Activated CD4-positive, alpha-beta T cell treated with anti-CD3 and anti-CD28 coated beads, Interleukin-2, amount 50 U/mL, for 1 hour (primary cell): ENCODE measurements at places on chromosomes 2 and 18.

- DNase-seq, result no peak
Measured at GRCh38 chr18:50822756-50823155, 2.9 kb upstream of the MRO start.

- DNase-seq, result no peak
Measured at GRCh38 chr2:51960841-51961335, 929.0 kb upstream of the NRXN1 start.

- no peak for DNase-seq
Measured at GRCh38 chr18:47953471-47953931, 23.0 kb upstream of the SMAD2 start.

DNA sequence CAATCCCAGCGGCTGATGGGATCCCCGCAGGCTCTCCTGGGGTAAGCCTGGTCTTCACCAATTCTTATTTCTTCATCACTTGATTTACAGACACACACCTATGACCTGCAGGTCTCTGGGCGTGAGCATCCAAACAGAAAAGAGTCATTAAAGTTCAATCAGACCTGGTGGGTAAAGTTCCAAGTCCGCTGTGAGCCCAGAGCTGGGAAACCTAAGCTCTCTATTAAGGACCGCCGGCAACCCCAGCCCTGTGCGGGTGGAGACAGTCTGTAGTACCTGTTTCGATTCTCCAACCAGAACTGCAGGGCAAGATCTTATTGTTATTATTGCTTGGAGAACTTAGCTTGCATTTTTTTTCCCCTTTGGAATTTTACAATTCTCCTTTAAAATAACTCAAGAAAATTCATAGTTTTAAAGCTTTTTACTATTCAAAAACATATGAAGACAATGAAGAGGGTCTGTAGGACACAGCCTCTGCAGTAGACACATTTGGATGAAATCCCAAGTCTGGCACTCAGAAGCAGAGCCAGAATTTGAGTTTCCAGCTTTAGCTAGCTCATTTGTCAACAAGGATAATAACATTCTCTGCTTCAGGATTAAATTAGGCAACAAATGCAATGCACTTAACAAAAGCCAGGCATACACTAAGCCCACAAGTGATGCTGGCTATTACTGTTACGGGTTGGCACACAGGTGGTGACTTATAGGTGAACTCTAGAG is 376.4 kb downstream of the INSIG2 start:
- DNase-seq, result no peak

- no peak for DNase-seq
Measured at GRCh38 chr18:35019933-35020332, 21.3 kb upstream of the MAPRE2 start.

- DNase-seq, result no peak
Measured at GRCh38 chr2:86790676-86791572, at the start of gene CD8A. Gene CD8A (minus strand): TSS chr2:86790913. CDS start chr2:86790825, 88 bp downstream.

DNA sequence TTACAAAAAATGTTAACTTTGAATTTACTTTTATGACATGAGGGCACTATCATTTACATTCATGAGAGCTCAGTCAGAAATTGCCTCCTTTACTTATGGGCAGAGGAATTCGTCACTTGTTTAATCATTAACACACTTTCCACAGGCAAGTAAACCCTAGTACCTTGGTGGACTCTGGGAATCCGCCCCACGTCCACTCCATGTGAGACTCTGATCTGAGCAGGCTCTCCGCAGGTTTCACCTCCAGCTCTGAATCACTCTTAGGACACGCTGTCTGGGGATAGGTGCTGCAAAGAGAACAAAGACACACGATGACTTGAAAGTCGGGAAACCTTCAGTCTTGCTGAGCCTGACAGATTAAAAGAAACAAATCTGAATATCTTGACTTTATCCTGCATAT is 73.6 kb downstream of the LPIN2 start:
- DNase-seq, result no peak

GRCh38 chr2:66095820-66096345 is 339.0 kb upstream of the MEIS1 start:
- DNase-seq, result no peak

DNA sequence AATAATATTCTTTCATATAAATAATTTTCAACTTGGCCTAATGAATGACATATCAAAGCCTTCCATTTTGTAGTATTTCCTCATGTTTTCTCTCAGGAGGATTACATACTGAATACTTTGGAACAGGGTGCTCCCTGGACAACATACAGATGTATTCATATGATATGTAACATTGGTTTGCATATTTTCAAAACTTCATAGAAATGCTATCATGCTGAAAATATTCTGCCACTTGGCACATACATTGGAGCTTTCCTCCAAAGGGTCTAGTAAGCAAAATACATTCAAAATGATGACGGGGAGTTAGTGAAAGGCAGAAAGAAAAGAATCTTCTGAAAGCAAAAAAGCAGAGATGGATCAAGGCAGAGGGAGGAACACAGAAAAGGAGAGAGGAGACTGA is 38.1 kb upstream of the RTN4 start:
- DNase-seq, result no peak

DNA sequence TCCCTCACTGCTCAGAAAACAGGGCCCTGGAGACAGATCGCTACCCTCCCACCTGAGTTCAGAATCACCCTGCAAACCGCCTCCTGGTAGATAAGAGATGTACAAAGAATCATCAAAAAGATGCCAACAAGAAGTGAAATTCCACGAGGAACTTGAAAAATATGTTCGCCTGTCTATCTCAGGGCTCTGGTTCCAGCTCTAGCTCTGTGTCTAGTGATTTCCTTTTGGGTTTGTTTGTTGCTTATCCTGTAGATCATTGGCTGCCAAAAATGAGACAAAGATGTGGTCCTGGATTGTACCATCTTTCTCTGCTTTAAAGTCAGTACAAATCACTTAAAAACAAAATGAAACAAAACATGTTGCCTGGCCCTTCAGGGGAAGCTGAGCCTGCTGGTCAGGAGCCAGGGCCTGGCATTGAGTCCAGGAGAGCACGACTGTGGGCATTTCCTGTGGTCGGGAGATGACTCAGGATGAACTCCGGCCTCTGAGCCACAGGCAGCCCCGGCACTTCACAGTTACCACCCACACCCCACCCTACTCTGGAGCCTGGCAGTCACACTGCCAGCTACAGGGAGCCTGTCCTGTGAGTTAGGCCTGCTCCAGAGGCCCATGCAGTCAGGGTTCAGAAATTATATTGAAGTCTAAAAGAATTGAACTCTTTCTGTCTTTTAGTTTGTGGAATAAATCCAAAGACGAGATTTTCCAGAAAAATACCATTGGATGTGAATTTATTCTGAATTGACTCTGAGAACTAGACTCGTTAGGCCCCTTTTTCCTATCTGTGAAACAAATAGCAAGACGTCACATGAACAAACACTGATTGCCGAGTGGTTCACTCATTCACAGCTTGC is 8.0 kb upstream of the ITGB6 start:
- DNase-seq, result no peak

DNA sequence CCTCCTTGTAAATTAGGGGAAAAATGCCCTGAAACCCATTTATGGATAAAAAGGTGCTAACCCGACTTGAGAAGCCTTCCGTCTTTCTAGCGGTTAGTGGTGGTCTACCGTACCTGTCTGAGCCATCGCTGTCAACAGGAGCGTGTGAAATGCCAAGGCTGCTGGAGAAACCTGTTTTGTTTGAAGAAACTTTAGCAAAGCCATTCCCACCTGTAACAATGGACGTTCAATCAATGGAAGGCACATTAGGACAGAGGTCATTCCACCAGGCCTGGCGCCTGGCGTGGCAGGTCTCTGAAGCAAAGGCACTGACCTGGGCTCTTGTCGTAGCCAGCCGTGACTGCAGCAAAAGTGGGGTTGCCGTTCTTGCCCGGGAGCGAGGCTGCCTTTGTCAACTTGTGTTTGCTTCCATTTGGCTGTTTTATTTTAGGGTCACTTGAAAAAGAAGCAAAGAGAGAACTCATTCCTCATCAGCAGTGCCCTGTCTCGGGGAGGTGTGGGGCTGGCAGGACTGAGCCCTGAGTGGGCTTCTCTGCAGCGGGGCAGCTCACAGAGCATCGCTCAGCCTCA is 47.2 kb downstream of the ZAP70 start:
- DNase-seq, result no peak

- DNase-seq, result no peak
Measured at GRCh38 chr2:2600366-2600765, 269.3 kb upstream of the MYT1L start.

DNA sequence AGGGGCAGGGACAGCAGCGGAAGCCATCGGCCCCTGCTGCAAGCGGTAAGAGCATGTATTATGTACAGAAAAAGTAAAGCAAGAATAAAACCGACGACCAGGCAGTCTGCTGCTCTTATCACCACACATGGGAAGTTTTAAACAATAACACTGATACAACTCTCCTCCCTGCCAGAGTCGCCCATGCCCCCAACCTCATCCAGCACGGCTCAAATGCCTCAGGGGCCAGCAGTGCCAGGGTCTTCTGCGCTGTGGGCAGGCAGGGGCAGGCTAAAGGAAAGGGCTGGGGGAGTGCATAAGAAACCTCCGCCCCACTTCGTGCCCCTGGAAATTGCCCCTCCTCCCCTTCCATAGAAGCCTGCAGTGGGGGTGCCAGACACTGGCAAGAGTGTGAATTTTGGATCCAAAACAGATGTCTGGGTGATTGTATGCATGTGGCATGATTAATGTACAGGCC is 10.1 kb downstream of the TEX51 start:
- no peak for DNase-seq

GRCh38 chr2:47658646-47659320 is 124.2 kb upstream of the MSH6 start:
- no peak for DNase-seq

DNA sequence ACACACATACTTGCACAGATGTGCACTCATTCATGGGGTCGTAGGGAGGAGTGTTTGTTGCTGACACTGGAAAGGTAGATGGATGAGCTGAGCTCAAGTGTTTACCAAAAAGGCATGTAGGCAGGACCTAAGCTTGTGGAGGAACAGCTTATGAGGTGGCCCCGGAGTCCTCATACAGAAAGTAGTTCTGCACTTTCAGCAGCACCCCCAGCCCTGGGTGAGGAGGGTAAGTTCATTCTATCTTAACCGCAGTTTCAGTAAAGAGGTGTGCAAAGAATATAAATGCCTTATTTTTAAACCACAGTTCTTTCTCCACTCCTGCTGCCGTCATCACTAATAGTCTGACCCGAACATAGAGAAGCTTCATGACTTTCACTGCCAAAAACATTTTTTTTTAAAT is 31.7 kb upstream of the RNF152 start:
- DNase-seq, result no peak

DNA sequence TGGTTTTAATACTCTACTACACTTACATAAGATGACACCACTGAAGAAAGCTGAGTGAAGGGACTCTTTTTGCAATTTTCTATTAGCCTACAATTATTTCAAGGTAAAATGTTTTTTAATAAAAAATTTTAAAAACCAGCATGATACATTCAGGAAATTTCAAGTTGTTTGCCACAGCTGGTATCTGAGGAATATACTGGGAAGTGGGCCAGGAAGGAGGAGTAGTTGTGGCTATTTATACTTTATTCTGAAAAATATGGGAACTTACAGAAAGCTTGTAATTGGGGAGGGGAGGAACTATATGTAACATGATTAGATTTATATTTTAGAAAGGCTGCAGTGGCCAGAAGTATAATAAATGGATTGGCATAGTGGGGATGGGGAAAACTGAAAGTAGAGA is 40.8 kb downstream of the WDR35 start:
- no peak for DNase-seq

GRCh38 chr2:229129738-229130371 is 141.2 kb downstream of the PID1 start:
- DNase-seq, result no peak

DNA sequence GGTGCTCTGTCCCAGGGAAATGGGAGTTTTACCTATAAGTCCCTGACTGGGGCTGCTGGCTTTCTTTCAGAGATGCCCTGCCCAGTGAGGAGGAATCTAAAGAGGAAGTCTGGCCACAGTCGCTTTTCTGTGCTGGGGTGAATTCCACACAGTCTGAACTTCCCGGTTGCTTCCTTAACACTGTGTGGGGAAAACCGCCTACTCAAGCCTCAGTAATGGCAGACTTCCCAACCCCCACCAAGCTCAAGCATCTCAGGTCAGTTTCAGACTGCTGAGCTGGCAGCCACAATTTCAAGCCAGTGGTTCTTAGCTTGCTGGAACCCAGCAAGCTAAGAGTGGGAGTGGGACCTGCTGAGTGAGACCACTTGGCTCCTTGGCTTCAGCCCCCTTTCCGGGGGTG is 54.9 kb downstream of the NUP35 start:
- DNase-seq, result no peak

DNA sequence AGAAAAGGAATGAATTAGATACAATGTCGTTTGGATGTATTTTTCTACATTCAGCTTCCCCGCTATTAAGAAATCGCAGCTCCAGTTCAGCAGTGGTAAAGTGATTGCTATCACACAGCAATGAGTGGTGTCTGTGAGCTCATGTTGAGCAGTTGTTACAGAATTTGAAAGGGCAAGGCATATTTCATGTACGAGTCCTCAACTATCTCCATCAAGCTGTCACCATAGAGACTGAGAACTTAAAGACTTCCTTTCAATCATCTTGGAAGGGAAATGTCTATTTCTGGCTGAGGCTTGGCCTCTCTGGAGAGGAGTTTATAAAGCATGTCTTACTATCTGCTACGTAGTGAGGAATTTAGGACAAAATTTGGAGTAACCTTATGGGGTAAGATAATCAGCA is 24.4 kb upstream of the FAM117B start:
- DNase-seq, result no peak

- no peak for DNase-seq
Measured at GRCh38 chr2:128562471-128563347, 244.0 kb upstream of the HS6ST1 start.

GRCh38 chr2:68295516-68295915 is 24.2 kb downstream of the CNRIP1 start:
- no peak for DNase-seq

GRCh38 chr2:128277961-128278681 is 40.5 kb downstream of the HS6ST1 start:
- no peak for DNase-seq

DNA sequence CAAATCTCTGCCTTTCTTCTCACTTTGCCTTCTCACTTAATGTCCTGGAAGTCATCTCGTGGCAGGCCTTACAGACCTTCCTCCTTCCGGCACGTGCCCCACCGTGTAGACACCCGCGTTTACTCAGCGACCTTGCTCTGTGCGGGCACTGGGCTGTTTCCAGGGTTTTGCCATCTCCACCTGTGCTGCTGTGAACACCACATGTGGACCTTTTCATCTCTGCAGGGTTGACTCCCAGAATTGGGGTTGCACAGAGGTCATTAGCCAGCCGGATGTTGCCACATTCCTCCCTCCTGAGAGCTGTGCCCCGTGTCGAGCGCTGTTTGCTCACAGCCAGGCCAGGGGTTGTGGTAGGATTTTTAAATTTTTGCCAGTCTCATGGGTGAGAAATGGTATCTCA is 25.4 kb downstream of the KCNG2 start:
- no peak for DNase-seq

GRCh38 chr2:62501794-62502500 is 4.0 kb downstream of the TMEM17 start:
- DNase-seq, result no peak

DNA sequence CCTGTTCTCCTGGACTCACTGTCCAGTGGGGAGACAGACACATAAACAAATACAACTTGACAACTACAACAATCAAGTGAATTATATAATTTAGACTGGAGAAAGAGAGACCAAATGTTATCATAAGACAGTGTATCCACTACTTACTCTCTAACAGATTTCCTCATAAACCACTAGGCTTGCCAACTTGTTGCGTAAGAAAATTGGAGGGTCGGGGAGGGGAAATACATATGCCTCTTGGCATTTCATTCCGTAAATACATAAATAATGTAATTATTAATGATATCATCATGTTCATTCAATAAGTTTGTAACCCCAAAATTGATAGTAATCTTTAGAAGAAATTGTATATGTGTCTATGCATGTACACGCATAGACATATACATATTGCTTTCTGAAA is 14.9 kb downstream of the RAB6D start:
- DNase-seq, result no peak

- DNase-seq, result no peak
Measured at GRCh38 chr2:210477496-210477895, 937 bp upstream of the LANCL1 start.
